Activated CD4-positive, alpha-beta memory T cell treated with anti-CD3 and anti-CD28 coated beads, Interleukin-2, amount 10 ng/mL, durations not matched to agents 7 days and 5 days (primary cell): ENCODE measurements at places on chromosomes 16 and 17. TPM values are rescaled to one million over a fixed set of nuclear protein-coding genes. Genes with fewer than 3 reads are reported as not detected.

- peaks cover 79% of the 10 kb centered on the region for H3K4me1 ChIP-seq
- H3K36me3 ChIP-seq, result peaks cover 26% of the 10 kb centered on the region
- no peaks in the 10 kb centered on the region for H3K27me3 ChIP-seq
- no peak for DNase-seq
These were observed 49.0 kb downstream of the KANSL1 start for GRCh38 chr17:46144246-46144645.

GRCh38 chr17:81309140-81309858, 14.2 kb upstream of the SLC38A10 start:
- no peak overlapping the region for H3K4me3 ChIP-seq
- H3K27ac ChIP-seq, result no peak overlapping the region
- DNase-seq, result peak; percentile 46
- H3K27me3 ChIP-seq, result peaks cover 7% of the 10 kb centered on the region

DNA sequence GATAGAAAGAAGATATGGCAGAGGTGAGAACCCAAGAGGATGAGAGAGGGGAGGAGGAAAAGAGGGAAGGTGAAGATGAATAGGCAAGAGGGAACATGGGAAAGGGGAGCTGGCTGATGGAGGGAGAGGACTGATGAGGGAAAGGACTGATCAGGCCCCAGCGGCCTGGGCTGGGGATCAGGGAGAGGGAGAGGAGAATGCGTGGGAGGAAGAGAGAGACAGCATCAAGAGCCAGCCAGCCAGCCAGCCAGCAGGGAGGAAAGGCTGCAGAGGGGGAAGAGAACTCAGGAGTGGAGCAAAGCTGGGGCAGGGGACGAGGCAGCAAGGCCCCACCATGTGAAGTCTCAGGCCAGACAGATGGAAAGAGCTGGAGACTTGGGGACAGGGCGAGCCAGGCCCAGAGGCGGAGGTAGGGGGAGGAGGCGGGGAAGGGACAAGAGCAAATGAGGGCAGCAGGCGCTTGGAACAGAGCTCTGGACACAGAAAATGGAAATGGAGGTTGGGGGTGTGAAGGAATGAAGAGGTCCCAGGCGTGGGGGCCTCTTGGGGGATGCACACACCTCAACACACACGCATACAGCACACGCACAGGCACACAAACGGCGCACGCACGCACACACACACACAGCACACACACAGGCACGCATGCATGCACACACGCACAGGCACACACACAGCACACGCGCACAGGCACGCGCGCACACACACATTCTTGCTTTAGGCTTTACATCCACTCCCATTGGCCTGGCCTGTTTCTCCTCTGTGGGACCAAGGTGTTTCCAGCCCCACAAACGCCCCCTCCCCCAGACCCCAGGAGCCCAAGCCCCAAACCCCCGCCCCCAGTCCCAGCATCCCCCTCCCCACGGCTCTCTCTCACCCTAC, 12.3 kb downstream of the DLG4 start:
- H3K36me3 ChIP-seq, result no peaks in the 10 kb centered on the region
- peak overlapping the region; percentile 16 for H3K27ac ChIP-seq
- peaks cover 32% of the 10 kb centered on the region for H3K4me1 ChIP-seq
- DNase-seq, result no peak

The ACSM2A gene
- total RNA-seq, result not detected

The RNF43 gene
- total RNA-seq, result not detected

The CFAP97D1 gene
- total RNA-seq, result not detected

The GH1 gene
- not detected for total RNA-seq

The ABCA8 gene
- not detected for total RNA-seq
